GM12864 (cell line): ENCODE measurements at places on chromosomes 6 and 20.

DNA sequence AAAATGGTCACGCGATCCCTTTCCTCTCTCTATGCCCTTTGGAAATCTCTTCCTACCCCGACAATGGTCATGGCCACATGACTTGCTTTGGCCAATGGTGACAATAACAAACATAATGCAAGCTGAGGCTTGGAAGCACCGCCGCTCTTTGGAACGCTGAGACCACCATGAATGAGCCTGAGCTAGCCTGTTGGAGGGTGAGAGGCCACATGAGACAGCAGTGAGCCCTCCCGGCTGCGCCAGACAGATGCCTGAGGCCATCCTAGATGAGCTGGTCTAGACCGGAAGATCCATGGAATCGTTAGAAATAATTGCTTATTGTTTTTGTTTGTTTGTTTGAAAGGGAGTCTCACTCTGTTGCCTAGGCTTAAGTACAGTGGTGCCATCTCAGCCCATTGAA lies 64.2 kb downstream of the STK35 start:
- DNase-seq, result no peak

DNA sequence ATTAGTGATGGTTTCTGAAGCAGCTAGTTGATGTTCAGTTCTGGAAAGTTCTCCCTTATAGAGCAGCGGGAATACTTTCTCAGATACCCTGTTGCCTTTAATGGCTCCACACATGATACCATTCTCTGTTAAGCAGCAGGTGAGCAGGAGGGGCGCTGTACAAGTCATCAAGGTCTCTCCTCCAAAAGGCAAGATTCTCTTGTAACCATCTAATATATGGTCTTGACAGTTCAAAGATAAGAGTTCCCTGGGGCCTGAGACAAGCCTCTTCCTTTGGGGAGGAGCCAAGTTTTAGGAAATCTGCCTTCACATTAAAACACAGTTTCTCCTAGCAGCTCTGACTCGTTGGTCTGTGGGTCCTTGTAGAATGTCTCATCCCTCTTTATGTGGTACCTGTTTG lies 258.2 kb downstream of the QKI start:
- DNase-seq, result no peak

GRCh38 chr20:60294632-60295031 lies 336.4 kb downstream of the CDH26 start:
- no peak for DNase-seq

DNA sequence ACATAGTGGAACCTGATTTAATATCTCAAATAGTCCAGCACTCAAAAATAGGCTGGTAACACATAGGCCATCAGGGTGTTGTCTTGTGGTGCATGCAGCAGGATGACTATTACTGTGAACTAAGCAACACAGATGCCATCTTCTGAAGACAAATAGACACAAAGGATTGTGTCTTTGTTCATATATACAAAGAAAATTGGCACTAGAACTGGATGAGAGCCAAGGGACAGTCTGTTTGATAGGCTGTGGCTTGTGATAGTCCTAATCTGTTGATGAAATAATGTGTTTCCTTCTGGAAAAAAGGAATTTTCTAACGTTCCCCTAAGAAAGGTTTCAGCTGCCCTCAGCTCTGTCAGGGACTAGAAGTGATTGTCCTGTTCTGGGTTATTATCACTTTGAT lies 129.8 kb downstream of the TPBG start:
- DNase-seq, result no peak

- DNase-seq, result no peak
Measured at GRCh38 chr20:9270831-9271230, 201.9 kb downstream of the PLCB4 start.

- DNase-seq, result no peak
Measured at GRCh38 chr6:165906-166305, 126.4 kb upstream of the DUSP22 start.

DNA sequence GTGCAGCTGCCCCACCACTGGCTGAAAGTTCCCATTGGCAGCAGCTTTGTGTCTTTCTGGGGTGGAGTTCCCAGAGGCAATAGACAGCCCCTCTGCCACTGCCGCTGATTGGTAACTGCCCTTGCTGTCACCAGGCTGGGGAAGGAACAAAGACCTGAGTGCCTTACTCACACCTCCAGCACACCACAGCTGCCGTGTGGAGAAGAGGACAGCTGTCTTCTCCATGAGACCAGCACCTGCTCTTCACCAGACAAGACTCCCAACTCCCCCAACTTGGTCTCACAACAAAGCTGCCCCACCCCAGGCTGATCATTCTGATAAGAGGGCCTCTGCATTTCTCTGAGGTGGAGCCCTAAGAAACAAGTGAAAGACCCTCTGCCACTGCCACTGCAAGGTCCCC lies 39.7 kb upstream of the PTCHD4 start:
- no peak for DNase-seq

DNA sequence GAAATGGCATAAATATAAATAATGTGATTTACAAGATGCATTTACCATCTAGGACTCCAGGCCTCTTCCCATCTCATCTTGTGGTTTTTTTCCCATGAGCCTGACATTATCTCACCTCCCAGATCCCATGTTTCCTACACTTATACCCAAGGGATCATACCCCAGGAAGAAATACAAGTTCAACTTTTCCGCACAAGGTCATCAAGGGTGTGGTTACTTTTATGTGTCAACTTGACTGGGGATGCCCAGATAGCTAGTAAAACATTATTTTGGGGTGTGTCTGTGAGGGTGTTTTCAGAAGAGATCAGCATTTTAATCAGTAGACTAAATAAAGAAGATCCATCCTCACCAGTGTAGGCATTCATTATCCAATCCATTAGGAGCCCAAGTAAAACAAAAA lies 176.3 kb upstream of the TNFAIP3 start:
- no peak for DNase-seq

- DNase-seq, result no peak
Measured at GRCh38 chr6:134819863-134820800, 129.8 kb downstream of the ALDH8A1 start.

DNA sequence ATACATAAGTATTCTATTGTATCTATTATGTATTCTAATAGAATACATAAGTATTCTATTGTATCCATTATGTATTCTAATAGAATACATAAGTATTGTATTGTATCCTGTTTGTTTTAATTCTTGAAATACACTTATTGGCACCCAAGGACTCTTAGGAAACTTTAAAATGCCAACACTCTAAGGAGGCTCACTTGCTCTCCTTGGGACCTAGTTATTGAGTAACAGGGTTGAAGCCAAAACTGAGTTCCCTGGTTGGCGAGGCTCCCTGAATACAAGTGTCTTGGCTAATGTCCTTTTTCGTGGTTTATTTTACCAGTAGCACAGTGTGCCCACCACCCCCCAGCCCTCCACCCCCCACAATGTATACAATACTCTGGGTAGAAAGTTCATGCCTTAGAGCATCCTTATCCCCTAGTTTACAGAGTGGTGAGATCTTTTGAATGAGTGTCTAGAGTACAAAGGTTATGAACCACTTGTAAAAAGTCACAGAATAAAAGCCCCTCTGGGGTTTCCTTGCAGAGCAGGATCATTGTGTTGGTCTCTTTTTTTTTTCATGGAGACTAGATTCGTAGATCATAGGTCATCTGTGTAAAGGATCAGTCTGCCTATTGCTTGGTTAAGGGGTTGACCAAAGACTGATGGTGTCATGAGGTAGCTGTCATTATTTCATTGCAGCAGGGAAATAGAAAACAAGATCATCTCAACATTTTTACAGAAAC lies 32.5 kb upstream of the PRDM1 start:
- DNase-seq, result no peak
